Activated CD8-positive, alpha-beta memory T cell treated with anti-CD3 and anti-CD28 coated beads, Interleukin-2, amount 10 ng/mL, durations not matched to agents 7 days and 5 days (primary cell): ENCODE measurements at places on chromosomes 1 and 21. TPM values are rescaled to one million over a fixed set of nuclear protein-coding genes. Genes with fewer than 3 reads are reported as not detected.

DNA sequence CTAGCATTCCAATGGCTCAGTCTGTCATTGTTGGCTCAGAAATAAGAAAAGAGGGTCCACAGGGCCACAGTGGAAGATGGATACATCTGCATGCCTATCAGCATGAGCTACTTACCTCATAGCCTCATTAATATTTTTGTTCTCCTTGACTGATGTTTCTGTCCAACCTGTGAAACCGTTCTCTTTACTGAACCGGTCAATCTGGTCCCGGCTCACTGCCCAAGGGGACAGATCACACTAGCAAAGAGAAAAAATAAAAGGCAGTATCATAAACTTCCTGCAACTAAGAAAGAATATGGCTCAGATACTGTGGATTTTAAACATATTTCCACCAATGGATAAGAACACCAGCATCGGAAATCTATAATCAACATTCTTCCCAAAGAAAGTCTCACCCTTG is 4.7 kb downstream of the RAB29 start:
- no peak for DNase-seq

DNA sequence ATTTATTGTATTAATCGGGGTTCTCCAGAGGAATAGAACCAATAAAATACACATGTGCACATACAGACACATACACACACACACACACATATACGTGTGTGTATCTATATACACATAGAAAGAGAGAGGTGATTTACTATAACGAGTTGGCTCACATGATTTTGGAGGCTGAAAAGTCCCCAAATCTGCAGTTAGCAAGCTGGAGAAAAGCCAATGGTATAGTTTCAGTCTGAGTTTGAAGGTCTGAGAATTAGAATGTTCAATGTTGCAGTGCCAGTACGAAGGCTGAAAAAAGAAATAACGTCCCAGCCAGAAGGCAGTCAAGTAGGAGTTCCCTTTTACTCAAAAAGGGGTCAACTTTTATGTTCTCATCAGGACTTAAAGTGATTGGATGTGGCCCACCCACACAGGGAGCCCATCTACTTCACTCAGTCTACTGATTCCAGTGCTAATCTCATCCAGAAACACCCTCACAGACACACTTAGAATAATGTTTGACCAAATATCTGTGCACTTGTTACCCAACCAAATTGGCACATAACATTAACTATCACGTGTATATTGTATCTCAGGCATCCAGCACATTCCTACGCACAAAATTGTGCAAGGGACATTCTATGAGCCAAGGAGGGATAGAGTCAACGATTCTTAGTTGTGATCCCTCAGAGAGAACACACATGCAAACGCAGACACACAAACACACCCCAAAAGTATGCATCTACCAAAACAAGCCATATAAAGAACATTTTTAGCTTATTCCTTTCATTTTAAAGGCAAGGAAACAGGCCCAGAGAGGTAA is 195.5 kb upstream of the DUSP10 start:
- no peak for DNase-seq

The SPRR3 gene
- total RNA-seq, result not detected

- DNase-seq, result no peak
These were observed 5.4 kb downstream of the TNN start for GRCh38 chr1:175073061-175073460.

- DNase-seq, result no peak
These were observed 7.6 kb downstream of the RSBN1 start for GRCh38 chr1:113804421-113805255.

The GRIK1 gene
- total RNA-seq, result not detected

DNA sequence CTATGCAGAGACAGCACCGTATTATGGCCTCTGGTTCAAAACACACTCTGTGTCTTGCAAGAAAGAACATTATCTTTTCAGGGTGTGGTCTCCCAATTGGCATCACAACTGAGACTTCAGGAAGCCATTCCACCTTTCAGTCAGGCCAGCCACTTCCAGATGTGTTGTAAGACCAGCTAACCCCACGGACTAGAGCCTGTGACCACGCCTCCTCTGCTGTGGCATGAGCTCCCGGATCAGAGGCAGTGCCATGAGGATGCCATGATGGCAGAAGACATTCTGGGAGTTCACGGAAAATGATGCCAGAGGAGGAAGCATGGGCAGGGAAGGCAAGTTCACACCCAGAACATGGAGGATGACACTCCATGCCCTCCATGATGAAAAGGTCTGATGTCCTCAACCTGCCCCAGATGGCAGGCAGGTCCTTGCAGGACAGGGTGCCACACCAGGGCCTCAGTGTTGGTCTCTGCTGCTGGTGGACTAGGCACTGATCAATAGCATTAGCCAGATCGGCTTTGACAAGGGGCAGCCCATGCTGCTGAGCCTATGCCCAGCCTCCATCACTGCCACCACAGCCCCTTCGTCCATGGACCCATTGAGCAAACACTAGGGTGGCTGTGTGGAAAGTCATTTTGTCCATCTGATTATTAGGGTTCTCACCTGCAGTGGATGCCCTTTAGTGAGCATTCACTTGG is 341.6 kb downstream of the MATN1 start:
- DNase-seq, result no peak

The HJV gene
- total RNA-seq, result not detected

DNA sequence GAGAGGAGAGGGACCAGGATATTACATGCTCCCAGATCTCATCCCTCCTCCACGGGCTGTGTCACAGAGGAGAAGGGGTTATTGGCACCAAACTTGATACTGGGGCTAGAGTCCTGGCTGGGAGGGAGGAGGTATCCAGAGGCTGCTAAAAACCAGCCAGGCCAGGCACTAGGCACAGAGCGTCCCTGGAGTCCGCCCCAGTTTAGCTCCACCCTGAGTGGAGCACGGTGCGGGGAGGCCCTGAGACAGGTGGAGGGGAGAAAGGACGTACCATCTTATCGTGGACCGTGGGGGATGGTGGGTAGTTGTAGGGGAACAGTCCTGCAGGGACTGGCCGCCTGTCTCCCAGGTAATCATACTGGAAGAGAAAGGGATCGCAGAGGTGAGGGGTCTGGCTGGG is 42.7 kb upstream of the GOLT1A start:
- DNase-seq, result no peak

- no peak for DNase-seq
These were observed 25.8 kb downstream of the KCNN3 start for GRCh38 chr1:154844297-154844681.

DNA sequence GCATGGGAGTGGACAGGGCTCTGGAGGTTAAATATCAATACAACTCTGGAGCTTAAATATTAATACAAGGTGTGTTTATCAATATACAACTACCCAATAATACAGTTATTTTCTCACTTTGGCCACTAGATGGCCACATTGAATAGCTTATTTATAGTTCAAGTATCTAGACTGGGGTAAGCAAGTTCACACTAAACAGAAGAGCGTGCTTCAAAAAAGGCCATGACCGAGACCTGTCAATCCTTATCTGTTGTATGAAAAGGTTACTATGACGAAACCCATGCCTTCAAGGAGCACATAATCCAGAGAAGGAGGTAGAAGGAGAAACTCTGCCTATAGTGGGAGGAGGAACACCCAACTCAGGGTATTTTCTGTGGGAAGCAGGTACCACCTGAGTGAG is 29.1 kb downstream of the CHML start:
- DNase-seq, result no peak

The GIPC2 gene
- total RNA-seq, result 0.23 TPM
